ENCODE measurements at places on chromosomes 3 and 15. TPM values are rescaled to one million over a fixed set of nuclear protein-coding genes. Genes with fewer than 3 reads are reported as not detected.

Gene OIP5
- 13.1 TPM for total RNA-seq

DNA sequence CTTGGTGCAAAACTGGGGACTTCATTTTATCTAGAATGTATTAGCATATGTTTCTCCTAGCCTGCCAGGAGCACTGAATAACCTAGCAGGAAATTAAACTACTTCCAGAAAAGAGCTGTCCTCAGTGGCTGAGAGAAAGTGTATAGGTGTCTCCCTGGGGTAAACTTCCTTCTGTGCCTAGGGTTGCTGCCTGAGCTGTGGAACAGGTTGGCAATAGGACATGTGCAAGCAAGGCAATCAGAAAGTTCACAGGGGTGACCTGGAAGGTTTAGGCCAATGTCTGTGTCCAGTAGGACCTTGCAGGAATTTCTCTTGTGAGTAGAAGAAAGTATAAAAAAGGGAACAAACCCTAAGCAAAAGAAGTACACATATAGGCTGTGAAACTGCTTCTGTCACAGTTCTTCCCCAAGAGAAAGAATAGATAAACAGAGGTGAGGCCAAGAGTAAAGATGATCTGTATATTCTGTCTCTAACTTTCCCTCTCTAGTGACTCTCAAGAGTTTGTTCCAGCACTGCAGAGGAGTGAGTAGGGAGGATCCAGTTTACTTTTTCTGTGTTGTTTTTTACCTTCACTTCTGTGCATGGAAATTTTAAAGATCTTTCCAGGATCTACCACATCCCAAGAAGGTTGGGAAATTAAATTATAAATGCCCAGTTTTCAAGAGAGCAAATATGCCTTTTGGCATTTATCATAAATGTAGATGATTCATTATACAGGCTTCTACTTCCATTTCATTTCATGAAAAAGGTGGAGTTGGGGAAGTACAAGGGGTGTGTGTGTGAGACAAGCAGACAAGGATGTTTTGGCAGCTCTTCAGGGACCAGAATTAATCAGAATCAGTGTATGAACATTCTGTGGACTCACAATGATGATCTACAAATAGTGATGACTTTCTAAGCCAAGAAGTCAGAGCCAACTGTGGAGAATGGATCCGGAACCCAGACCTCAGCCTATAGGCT is 155.2 kb downstream of the RBPMS2 start:
- no peak for DNase-seq

Gene DTWD1
- total RNA-seq, result 18.0 TPM

GRCh38 chr3:18789734-18790133 is 358.6 kb upstream of the KCNH8 start:
- no peak for DNase-seq

- no peak for DNase-seq
Measured at GRCh38 chr15:97463696-97464095, 496.8 kb upstream of the ARRDC4 start.

DNA sequence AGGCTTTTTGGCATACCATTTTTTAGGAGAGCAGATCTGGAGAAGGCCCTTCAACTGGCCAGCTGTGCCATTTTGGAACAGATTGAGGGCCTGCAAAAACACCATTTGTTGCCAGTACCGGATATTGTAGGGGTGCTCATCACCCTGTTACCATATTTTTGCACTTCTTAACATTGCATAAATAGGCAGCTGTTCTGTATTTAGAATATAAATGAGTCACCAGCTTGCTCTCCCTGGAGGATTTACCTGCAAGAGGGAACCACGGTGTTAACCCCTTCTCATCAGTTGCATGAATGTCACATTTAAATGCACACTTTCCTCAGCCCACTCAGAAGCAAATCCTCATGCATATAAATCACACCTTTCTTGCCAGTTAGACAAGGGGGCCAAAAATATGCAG is 435.6 kb downstream of the ROBO2 start:
- DNase-seq, result no peak

- DNase-seq, result no peak
Measured at GRCh38 chr3:66633402-66634381, 132.9 kb upstream of the LRIG1 start.

DNA sequence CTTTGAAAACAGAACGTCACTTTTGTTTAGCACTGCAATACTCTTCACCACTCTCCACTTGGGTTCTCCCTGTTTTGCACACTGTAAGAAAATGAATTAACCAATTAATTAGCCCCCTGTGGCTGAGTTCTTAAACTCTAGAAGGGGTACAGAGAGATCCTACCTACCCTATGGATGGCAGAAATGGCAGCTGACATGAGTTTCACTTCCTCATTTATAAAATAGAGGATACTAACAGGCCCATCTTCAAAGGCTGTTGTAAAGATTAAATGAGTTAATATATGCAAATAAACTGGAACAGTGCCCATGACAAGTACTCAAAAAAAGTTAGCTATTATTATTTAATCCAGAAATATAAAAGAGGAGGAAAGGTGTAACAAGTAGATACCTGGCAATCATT is 36.9 kb downstream of the SUCLG2 start:
- no peak for DNase-seq

DNA sequence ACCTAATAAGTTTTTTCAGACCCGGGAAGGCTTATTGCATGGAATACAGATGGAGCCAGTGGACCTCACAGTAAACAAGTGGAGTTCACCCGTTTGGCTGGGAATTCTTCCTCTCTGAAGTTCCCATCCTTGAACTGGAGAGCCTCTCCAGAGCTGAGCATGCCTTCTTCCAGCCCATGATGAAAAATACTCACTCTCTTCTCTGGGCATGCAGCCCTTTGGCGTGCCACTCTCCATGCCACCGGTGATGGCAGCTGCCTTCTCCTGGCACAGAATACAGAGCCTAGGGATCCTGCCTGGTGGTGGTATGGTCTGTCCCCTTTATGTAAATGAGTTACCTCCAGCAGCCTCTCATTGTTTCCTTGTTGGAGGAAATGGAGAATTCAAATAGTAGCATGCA is 150.8 kb downstream of the LEKR1 start:
- DNase-seq, result no peak

DNA sequence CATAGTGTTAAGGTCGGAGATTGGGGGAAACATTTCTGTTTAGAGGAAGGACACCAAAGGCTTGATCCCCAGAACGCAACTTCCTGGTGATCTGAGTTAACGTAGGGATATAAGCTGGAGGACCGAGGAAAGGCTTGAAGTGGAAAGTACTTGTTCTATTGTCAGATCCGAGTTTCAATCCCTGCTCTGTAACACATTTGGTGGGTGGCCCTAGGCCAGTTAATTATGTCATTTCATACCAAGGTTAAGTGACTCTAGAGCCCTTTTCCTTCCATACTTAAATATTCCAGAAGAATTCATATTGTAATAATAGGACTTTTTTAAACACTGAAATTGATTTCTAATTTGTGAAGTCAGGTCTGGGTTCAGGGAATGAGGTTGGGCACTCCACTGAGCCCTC is 80.9 kb downstream of the RPLP1 start:
- DNase-seq, result no peak

DNA sequence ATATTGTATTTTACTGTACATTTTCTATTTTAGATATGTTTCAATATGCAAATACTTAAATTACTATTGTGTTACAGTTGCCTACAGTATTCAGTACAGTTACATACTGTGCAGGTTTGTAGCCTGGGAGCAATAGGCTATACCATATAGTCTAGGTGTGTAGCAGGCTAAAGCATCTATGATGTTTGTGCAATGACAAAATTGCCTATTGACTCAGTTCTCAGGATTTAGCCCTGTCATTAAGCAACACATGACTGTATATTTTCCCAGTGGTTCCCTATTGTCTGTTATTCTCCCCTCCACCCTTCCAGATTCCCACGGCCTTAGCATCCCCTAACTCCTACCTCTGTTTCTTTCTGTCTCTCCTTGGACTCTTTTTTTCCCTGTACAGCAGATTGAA is 10.7 kb downstream of the MOBP start:
- DNase-seq, result no peak

GRCh38 chr3:169002689-169003088 is 660.8 kb downstream of the MECOM start:
- DNase-seq, result no peak

DNA sequence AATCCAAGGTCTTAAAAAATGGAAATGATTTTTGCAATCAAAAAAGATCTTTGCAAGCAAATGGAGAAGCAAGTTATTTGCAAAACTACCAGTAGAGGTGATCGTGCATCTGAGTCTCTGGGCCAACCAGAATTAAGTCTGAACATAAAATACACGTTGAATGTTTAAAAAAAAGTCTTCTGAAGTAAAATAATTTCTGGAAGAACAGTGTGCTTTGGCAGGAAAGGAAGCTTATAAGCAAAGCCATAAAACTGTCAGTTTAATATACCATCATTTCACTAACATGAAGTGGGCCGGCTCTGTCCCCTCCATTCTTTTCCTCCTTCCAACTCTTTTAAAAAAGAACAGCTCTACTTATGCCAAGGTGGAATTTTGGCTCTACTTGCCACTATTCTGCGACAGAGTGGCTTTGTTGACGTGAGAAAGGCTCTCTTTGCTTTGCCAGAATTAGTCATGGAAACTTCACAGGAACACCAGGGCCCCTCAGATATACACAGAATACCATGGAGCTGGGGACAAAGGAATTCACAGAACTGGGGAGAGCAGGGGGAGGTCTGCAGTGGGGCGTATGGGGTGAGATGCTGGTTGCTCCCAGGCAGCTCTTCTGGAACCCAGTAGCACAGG is 29.8 kb downstream of the FSTL1 start:
- DNase-seq, result no peak

- no peak for DNase-seq
Measured at GRCh38 chr15:72397796-72398588, at the start of gene TMEM202. Gene TMEM202 (plus strand): TSS chr15:72398305. CDS start chr15:72398327, 22 bp downstream.

GRCh38 chr3:28252001-28252431 is 10.6 kb downstream of the CMC1 start:
- no peak for DNase-seq

GRCh38 chr3:120052677-120053076 is 41.6 kb downstream of the GSK3B start:
- no peak for DNase-seq

Gene FOXL2NB
- not detected for total RNA-seq

DNA sequence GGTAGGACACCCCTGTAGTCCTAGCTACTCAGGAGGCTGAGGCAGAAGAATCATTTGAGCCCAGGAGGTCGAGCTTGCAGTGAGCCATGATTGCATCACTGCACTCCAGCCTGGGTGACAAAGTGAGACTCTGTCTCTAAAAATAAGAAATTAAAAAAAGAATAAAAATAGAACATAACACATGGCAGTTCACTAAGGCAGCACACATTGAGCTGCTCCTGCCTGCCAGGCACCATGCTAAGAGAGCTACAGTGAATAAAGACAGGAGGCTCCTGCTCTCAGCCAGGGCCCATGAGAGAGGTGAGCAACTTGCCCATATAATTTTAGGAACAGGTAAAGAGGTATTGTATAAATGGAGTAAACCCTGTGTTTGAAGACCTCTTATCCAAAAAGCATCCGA is 54.3 kb downstream of the EBLN2 start:
- DNase-seq, result no peak

DNA sequence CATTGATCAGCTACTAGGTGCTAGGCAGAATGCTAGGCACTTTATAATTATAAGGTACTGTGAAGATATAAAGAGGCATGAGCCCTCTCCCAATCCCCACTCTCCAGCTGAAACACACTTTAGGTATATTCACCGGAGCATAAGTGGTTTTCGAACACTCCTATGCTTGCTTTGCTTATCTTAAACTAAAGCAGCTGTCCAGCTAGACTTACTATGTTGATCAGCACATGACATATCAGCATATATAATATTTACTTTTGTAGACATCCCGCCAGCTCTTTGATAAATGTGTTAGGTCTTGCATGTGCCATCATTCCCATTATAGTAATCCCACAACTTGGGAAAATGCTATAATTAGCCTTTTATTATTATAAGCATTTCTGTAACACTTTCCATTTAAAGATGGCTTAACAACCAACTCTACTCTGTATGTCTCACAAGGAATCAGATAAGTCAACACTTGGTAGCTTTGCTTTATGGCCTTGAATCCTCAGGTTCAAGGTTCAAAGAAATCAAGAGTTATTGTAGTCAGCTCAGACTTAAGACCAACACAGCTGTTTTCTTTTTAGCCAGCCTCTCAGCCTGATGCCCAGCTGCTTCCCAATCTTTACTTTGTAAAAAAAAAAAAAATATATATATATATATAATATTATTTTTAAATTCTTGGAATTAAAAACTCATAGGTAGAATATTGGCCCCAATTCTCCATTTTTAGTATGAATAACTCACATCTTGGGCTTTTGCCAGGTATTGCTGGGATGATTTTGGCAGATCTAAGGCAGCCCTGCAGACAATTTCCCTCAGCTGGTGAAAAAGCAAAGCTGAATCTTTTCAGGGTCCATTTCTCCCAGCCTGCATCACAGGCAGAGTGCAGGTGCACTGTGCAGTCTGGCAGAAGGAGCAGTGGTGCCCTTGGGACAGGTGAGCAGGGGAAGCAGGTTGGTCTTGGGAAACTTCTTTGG is 104.2 kb downstream of the THRB start:
- no peak for DNase-seq

DNA sequence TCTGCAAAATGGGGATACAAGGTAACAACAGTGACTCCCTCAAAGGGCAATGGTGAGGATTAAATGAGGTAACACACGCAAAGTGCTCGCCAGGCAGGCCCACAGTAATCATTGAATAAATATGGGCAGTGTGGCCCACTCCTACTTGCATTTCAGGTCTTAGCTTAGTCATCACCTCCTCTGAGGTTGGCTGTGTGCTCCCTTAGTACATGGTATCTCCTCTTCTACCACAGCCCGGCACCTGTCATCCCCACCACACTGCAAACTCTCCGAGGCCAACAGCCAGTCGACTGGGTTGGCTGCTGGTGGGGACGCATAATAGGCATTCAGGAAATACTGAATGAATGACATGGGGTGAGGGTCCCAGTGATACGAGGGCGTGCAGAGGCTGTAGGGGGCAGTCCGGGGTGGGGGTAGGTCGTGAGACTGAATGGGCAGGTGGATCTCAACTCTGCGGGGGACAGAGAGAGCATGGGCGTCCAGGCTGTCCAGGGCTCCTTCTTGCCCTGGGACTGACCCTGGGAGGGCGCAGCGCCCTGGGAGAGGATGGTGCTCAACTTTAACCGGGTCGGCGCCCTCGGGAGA is 375 bp upstream of the MYZAP start:
- no peak for DNase-seq

Gene EOMES
- total RNA-seq, result 0.29 TPM

Gene CCR9
- not detected for total RNA-seq

DNA sequence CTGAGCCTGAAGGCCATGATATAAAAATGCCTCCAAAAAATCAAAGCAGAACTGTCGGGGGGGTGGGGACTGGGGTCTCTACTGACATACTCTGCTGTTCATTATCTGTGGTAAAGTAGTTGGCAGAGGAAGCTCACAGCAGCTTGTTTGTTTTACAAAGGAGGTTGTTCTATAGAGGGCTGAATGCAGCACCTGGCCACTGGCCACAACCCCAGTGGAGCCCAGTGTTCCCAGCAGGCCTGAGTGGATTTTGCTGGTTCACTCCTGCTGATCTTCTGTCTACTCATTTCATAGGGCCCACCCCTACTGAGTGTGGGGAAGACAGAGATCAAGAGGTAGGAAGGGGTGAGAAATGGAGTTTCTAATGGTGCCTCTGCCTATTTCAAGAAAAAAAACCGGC is 125.5 kb downstream of the DIPK2A start:
- no peak for DNase-seq

All from activated naive CD4-positive, alpha-beta T cell treated with anti-CD3 and anti-CD28 coated beads, Interleukin-2, amount 50 U/mL, for 72 hours (primary cell).